Fibroblast of skin of left biceps (primary cell): ENCODE measurements at places on chromosomes 11 and 22.
A peak's percentile ranks its signal among the peaks of the same experiment; 100 is the strongest.

GRCh38 chr22:49861642-49862495 is 8.2 kb downstream of the ZBED4 start:
- DNase-seq = no peak

- no peak for DNase-seq
These were observed 72.1 kb downstream of the PTPRJ start for GRCh38 chr11:48052183-48053044.

DNA sequence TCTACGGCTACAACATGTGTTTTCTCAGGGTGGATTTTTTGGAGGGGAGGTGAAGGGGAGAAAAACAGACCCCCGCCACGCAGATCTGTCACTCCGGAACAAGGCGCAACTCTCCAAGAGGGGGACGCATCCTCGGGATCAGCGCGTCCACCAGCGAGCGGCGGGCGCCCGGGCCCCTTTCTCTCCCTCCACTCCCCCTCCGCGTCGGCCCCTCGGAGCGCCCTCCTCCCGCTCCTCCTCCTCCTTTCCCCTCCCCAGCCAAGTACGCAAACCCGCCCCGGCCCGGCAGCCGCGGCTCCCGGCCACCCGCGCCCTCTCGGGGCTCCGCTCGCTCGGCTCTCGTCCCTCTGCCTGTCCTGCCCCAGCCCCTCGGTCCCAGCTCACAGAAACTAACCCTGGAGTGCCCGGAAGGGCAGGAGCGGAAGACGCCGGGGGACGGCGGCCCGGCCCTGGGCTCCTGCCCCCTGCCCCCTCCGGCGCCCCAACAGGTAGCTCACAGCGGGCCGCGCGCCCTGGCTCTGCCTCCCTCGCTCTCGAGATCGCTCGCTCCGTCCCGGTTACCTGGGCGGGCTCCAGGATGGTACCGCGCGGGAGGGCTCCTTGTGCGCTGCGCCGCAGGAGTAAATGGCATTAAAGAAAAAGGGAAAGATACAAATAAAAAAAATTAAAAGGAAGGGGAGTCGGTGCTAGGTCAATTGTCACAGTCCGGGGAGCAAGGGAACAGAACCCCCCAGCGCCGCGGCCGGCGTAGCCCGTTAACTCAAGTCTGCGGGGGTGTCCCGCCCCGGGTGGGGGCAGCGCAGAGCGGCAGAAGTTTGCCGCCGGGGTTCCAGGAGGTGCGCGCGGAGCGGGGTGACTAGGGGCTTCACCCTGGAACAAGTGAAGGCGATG is 131.4 kb upstream of the C11orf58 start:
- no peak for DNase-seq

DNA sequence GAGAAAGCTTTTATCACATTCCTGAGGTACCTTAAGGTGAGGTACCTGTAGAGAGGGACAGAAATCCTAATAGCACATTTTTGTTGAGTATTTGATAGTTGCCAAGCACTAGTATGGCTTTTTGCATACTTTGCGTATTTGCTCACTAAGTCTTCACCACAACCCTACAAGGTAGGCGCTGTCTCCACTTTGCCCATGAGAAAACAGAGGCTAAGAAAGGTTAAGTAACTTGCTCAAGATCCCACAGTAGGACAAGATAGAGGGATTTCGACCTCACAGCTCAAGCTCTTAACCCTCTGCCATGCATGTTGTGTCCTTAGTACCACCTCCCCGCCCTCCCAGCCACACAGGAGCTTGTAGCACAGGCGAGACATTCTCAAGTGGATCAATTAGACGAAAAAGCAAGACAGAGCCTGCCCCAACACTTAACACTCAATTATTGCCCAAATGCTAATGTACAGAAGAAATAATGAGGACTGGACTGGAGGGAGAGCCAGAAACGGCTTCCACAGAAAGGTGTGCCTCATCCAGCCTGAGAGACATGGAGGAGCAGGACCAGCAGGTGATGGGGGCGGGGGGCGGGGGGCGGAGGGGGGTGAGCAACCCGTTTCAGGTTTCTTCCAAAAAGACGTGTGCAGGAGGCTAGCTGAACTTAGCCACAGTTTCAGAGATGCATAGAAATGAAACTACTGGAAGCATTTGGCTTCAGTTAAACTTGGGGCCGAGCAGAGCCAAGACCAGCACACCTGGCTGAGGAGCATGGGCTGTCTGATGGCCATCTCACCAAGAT is 26.7 kb upstream of the CD44 start:
- no peak for DNase-seq

DNA sequence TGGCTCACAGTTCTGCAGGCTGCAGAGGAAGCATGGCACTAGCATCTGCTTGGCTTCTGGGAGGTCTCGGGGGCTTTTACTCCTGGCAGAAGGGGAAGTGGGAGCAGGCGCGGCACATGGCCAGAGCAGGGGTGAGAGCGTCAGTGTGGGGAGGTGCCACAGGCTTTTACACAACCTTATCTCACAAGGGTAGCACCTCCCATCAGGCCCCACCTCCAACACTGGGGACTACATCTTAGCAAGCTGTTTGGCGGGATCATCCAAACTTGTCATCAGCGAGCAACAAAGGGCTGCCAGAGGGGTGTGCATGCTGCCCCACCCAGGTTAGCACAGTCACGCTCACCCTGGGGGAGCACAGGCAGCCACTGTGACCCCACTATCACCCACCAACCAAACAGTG is 18.9 kb upstream of the YPEL1 start:
- DNase-seq = no peak

DNA sequence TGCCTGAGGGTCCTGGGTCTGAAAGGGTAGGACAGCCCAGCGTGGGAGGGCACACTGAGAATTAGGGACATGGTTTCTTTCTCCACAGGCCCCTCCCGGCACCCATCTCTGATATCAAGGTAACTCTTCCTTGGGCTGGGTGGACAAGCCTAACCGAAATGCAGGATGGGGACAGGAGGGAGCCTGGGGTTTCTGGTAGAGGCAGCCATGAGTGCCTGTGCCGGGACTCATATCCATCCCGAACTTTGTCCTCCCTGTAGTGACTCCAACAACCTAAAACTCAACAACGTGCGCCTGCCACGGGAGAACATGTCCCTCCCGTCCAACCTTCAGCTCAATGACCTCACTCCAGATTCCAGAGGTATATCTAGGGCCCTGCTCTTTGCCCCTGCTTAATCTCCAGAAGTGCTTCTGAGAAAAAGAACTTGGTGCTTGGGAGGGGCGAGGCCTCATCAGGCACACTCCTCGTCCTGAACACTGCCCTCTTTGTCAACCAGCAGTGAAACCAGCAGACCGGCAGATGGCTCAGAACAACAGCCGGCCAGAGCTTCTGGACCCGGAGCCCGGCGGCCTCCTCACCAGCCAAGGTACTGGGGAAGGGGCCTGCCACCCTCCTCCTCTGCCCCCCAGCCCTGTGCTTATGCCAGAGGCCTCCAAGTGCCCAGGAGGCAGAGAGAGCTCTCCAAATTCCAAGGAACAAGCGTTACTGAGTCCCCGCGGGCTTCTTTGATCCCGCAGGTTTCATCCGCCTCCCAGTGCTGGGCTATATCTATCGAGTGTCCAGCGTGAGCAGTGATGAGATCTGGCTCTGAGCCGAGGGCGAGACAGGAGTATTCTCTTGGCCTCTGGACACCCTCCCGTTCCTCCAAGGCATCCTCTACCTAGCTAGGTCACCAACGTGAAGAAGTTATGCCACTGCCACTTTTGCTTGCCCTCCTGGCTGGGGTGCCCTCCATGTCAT is 3.1 kb downstream of the TMEM25 start:
- no peak for DNase-seq

- no peak for DNase-seq
These were observed 101.1 kb downstream of the ADAMTS15 start for GRCh38 chr11:130549393-130549999.

DNA sequence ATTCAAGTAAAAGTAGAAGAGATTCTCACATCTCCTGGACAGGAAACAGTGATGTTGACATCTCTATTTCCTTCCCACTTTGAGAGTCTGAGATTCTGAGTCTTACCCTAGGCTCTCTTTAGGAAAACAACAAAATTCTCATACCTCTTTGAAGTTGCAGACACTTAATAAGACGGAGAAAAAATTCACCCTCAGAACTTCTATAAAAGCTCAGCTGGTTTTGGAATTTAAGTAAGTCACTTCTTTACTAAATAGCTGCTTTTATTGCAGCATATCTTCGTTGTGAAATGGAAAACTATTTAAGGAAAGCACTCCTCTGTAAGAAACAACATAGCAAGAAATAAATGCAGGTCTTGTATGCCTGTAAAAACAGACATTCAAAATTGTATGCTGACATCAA is 79.1 kb downstream of the MSANTD4 start:
- no peak for DNase-seq

GRCh38 chr11:123211981-123212380 is 16.9 kb upstream of the CLMP start:
- no peak for DNase-seq

DNA sequence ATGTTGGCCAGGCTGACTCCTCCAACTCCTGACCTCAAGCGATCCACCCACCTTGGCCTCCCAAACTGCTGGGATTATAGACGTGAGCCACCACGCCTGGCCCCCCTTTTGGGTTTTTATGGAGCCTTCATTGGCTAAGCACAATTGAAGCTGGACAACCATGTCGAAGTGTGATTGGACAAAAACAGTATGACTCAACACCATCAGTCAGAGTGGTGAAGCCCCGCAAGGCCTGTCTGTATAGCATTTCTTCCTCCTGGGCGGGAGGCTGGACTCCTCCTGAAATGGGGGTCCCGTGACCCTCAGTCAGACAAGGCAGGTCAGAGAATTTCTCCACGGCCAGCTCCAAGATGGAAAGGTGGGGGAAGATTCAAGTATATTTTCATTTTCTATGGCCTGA is 3.1 kb upstream of the PARVB start:
- no peak for DNase-seq

GRCh38 chr22:17880020-17880419 is 105.8 kb upstream of the BID start:
- DNase-seq = no peak

DNA sequence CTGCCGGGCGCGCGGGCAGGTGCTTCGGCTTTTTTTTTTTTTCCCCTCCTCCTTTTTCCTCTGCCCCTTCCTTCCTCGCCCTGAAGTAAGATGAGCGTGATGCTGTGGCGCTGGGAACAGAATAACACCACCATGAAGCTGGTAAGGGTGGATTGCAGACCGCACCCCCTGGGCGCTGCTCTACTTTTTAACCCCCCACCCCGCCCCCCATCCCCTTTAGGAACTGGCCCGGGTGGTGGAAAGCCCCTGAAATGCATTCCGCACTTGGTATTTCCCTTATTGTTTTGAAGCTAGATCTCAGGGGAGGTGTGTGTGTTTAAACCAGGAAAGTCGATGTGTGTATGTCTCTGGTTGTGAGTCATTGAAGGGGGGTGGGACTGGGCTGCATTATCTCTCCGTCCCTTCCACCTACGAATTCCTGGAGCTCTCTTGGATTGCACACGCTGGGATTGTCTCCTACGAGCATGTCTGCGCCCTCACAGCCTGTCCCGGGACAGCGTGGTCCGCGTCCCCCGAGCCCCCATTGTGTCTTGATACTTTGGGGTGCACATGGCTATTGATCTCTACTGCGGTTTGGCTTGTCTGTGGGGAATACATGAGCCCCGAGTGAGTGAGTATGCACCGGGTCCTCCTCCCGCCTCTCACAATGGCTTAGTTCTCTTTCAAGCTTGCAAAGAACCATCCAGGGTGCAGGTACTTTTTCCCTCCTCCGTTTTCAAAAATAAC is 64.9 kb downstream of the NAV2 start:
- DNase-seq = peak; percentile 18

GRCh38 chr22:39664485-39665200 is 94.1 kb downstream of the CACNA1I start:
- no peak for DNase-seq

DNA sequence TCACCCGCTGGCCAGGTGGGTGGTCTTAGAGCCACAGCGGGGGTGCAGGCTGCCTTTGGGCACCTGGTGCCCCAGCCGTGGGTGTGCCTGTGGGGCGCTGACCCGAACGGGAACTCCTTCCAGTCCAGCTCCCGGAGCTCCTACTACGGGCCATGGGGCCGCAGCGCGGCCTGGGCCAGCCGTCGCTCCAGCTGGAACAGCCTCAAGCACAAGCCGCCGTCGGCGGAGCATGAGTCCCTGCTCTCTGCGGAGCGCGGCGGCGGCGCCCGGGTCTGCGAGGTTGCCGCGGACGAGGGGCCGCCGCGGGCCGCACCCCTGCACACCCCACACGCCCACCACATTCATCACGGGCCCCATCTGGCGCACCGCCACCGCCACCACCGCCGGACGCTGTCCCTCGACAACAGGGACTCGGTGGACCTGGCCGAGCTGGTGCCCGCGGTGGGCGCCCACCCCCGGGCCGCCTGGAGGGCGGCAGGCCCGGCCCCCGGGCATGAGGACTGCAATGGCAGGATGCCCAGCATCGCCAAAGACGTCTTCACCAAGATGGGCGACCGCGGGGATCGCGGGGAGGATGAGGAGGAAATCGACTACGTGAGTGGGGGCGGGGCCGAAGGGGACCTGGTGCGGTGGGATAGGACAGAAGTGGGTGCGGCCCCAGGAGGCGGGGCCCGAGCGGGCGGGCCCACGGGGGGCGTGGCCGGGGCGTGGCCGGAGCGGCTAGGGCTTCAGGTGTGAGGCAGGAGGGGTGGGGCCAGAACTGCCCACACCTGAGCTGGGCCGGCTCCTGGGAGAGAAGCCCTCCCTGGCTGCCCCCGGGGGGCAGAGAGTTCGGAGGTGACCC is 91.5 kb downstream of the CACNA1I start:
- no peak for DNase-seq

GRCh38 chr11:129331217-129331616 is 44.4 kb upstream of the BARX2 start:
- DNase-seq = no peak

GRCh38 chr11:93662175-93662570 is 691 bp downstream of the CEP295 start:
- no peak for DNase-seq

- DNase-seq = no peak
These were observed 8.0 kb downstream of the ARHGAP1 start for GRCh38 chr11:46692450-46692849.

DNA sequence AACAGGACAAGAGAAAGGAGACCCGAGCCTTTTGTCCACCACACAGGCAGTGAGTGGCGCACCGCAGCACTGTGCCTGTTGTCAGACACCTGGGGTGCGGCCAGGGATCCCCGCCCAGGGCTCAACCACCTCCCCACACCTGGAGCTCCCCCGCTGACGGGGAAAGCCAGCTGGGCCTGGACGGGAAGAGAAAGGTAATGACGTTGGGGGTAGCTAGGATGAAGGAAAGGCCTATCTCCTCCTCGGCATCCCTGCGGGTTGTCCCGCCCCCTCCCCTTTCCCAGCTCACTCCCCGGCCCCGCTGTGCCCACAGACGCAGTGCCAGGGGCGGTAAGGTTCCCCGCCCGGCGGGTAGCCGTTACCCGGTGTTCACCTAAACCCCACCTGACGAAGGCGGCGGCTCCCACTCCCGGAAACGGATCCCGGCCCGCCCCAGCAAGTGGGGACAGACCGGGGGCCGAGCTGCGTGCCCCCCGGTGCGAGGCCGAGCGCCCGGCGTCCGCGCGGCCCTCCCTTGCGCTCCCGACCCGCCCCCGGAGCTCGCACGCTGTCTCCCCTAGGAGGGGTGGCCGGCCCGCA is 495 bp downstream of the HYOU1 start:
- DNase-seq = no peak

GRCh38 chr11:75154646-75155569 is 4.0 kb downstream of the SLCO2B1 start:
- no peak for DNase-seq

- no peak for DNase-seq
These were observed 284.4 kb upstream of the MTNR1B start for GRCh38 chr11:92685049-92685448.
